ENCODE measurements at places on chromosomes 2 and 18. TPM values are rescaled to one million over a fixed set of nuclear protein-coding genes. Genes with fewer than 3 reads are reported as not detected.

ELP2 gene
- 63.8 TPM for total RNA-seq

ATOH8 gene
- 2.0 TPM for total RNA-seq

ANKRD30BL gene
- total RNA-seq, result not detected

SPATA3 gene
- not detected for total RNA-seq

PRR30 gene
- total RNA-seq, result not detected

SLC14A1 gene
- 0.88 TPM for total RNA-seq

TLX2 gene
- not detected for total RNA-seq

TCF23 gene
- total RNA-seq, result not detected

SERPINB8 gene
- total RNA-seq, result 9.3 TPM

ANTXR1 gene
- total RNA-seq, result 24.5 TPM
